CD8-positive, alpha-beta memory T cell (primary cell): ENCODE measurements at places on chromosomes 2 and 18.

DNA sequence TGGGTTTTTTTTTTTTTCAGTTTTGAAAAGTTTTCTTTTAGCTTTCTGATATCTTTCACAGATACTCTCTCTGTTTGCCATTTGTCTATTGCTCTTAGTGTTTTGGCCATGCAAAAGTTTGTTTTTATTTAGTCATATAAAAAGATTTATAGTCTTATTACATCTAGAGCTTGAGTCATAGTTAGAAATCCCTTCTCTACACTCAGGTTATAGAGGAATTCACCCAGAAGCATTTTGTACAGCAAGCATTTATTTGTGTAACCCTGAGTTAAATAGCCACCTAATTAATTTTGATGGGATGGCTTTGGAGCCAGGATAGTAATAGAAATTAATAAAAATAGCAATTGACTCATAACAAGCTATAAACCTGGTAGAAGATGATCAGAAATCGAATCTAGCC, 35.6 kb downstream of the ACTR2 start:
- DNase-seq = no peak

GRCh38 chr2:140498360-140498759, 1632.5 kb downstream of the LRP1B start:
- no peak for DNase-seq

DNA sequence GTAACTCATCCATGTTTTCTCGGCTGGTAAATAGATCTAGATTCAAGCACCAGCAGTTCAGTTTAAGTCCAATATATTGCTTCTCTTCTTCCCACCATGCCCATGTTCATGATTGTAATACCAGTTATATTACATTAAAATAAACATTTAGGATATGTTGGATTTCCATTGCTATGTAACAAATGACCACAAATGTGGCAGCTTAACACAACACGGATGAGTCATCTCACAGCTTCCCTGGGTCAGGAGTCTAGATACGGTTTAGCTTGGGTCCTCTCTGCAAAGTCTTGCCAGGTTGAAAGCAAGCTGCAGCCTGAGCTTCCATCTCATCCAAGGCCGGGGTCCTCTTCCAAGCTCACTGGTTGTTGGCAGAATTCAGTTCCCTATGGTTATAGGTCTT, 39.4 kb upstream of the SMAD2 start:
- no peak for DNase-seq

DNA sequence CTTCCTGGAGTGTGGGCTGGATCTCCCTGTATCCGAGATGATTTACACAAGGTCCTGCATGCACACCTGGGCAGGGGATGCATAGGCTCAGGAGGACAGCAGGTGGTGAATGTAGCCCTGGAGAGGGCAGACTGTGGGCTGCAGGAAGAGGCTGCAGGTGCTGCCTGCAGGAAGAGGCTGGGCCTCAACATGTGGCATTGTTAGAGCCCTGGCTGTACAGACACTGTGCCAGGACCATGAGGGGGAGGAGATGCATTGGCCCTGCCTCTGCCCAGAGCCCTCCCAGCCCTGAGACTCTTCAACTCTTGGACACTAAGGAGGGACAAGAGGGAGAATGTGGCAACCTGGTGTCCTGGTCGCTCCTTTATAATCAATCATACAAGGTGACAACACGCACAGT, 392.8 kb downstream of the TNS1 start:
- no peak for DNase-seq

DNA sequence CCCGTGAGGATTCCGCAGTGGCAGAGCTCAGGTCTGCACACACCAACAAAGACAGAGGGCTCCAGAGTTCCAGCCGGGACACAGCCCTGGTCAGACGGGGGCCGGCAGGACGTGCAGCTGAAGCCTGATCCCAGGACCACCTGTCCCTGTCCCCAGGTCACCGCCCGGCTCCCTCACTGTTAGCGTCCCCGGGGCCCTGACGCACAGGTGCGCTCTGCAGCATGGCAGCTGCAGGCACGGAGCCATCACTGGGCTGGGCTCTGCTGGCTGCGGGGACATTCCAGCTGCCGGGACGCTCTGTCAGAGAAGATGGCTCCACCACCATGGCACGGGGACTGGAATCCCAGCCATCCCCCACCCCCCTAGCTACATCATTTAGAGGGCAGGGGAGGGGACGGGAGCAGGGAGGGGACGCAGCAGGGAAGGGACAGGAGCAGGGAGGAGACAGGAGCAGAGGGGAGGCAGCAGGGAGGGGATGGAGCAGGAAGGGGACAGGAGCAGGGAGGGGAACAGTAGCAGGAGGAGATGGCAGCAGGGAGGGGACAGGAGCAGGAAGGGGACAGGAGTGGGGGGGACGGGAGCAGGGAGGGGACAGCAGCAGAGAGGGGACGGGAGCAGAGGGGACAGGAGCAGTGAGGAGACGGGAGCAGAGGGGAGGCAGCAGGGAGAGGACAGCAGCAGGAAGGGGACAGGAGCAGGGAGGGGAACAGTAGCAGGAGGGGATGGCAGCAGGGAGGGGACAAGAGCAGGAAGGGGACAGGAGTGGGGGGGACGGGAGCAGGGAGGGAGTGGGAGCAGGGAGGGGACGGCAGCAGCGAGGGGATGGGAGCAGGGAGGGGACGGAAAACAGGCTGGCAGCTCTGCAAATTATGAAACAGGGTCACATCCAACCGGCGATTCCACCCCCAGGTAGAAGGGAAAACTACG, 39.8 kb downstream of the SLC66A2 start:
- no peak for DNase-seq

- no peak for DNase-seq
These were observed 1.4 kb downstream of the DPYSL5 start for GRCh38 chr2:26849056-26849999.
